ENCODE measurements at places on chromosomes 3 and 15.

DNA sequence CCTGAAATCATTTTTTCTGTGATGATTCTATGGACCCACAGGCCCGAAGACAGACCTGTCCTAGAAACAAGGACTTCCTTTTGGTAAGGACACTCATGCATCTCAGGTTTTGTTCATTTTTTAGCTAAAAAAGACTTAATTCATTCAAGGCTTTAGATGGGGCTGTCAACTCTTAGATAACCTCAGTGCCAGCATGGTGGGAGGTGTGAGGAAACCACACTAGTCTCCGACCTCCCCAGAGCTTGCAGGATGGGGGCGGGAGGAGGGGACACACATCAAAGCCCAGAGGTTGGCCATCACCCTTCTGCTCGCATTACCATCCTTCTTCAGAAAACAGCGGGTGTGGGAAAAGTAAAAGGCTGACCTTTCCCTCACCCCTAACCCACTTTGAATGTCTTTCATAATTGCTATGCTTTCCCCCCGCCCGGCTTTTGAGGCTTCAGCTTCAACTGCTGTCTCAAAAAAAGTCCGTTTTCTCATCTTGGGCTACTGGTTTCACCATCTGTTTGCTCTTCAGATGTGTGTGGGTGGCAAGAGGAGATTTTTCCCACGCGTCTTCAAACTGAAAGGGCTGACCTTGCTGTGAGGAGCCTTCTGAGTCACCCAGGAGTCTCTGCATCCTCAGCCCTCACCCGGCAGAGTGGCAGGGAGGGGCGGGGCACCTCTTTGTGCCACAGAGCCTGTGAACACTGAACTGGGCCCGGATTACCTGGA, 27.6 kb upstream of the CXCR6 start:
- no peak for DNase-seq

DNA sequence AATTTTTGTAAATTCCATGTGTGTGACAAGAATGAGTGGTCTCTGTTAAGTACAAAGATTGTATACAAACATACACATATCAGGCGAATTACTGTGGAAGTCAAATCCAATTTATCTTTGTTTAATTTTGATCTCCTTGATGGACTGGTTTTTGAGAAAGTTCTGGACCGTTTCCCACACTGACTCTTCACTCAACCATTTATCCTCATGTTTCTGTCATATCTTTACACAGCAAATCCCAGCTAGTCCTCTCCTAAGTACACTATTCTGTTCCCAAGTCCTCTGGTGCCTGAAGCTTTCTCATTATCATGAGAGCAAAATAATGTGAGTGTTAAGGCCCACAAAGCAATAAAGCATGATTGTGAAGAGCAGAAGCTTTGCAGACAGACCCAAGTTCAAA, 189.9 kb downstream of the WNT5A start:
- no peak for DNase-seq

DNA sequence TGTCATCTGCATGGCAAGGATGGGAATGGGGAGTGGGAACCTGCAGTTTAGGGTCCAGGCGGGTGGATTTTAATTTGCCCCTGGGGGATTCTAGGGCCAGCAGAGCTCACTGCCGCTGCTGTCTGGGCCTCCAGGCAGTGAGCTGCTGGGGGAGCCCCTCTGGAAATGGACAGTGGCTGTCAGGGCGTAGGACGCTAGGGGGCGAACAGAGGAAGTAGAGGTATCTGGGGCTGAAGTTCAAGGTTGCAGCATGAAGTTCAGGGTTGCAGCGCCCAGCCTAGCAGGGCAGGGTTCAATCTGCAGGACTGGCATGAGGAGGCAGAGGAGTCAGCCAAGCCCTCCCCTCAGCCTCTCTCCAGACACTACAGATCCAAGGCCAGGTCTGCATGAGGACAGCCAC, 49.5 kb downstream of the APBA2 start:
- no peak for DNase-seq

GRCh38 chr15:45635191-45635638, 386 bp downstream of the SQOR start:
- peak; percentile 66 for DNase-seq

DNA sequence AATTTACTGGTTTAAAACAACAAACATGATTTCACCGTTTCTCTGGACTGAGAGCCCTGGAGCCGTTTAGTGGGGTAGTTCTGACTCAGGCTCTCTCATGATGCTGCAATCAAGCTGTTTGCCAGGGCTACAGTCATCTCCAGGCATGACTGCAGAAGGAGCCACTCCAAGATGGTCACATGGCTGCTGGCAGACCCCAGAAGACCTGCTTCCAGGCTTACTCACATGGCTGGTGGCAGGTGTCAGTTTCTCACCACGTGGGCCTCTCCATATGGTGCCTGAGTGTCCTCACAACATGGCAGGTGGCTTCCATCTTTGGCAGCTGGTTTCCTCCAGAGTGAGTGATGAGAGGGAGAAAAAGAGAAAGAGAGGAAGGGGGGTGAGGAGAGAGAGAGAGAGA, 378.3 kb upstream of the RGMA start:
- DNase-seq: no peak

DNA sequence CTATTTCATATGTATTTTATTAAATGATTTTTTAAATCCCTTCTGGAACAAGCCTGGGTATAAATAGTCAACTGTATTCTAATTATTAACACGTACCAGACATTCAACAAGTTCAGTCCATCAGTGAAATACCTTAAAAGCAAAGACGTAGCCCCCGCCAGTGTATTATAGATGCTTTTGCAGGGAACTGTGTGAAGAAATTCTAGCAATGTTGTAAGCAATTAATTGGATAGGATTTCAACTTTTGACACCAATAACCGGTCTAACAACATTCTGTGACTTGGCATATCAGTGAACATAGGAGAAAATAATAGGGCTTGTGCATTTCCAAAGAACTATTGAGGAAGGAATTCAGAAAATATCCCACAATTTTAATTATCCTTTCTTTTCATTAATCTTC, 67.2 kb upstream of the TGFBR2 start:
- no peak for DNase-seq

GRCh38 chr3:58004973-58005372, 3.2 kb upstream of the FLNB start:
- DNase-seq: no peak

GRCh38 chr3:172063456-172064432, 24.4 kb downstream of the FNDC3B start:
- no peak for DNase-seq

DNA sequence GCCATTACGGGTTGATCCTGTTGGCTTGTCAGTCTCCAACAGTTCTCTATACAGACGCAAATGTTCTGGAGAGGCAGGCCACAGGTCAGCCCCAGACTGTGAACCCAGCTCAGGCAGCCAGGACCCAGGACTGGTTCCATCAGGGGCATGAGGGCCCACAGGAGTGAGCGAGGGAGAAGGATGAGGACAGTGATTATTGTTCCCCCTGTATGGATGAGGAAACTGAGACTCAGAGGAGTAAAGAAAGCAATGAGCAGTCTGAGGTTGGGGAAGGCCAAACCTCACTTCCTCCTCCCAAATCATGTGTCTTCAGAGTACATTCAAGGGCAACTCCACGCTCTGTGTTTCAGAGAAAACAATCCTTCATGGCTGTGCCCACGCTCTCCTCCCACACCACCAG, 121.9 kb downstream of the RPLP1 start:
- DNase-seq: no peak

DNA sequence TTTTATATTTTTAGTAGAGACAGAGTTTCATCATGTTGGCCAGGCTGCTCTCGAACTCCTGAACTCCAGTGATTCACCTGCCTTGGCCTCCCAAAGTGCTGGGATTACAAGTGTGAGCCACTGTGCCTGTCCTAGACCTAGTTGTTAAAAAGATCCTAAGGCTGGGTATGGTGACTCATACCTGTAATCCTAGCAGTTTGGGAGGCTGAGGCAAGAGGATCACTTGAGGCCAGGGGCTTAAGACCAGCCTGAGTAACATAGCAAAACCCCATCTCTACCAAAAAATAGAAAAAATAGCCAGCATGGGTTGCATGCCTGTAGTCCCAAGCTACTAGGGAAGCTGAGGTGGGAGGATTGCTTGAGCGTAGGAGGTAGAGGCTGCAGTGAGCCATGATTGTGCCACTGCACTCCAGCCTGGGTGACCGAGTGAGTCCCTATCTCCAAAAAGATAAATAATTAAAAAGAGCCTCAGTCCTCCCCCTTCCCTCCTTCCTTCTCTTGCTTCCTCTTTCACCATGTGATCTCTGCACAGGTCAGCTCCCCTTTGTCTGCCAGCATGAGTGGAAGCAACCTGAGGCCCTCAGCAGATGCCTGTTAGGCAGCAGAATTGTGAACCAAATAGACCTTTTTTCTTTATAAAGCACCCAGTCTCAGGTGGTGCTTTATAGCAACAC, 9.8 kb upstream of the FNDC3B start:
- no peak for DNase-seq

- no peak for DNase-seq
Observed at GRCh38 chr3:21041621-21042020, 709.4 kb downstream of the ZNF385D start.

- no peak for DNase-seq
Observed at GRCh38 chr15:64355348-64355943, 527 bp downstream of the CSNK1G1 start.

DNA sequence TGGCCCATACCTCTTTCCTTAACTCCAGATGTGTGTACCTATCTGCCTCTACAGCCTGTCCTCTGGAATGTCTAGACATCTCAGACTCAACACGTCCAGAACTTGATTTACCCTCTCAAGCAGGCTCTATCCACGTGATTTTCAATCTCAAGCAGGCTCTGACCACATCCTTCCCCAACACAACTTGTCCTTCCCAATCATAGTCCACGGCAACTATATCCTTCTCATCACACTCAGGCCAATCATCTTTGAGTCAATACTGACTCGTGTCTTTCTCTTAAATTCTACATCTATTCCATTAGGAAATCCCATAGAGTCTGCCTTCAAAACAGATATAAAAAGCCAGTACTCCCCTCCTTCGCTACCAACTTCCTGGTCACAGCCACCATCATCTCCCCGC, 70.4 kb downstream of the FOXP1 start:
- no peak for DNase-seq

DNA sequence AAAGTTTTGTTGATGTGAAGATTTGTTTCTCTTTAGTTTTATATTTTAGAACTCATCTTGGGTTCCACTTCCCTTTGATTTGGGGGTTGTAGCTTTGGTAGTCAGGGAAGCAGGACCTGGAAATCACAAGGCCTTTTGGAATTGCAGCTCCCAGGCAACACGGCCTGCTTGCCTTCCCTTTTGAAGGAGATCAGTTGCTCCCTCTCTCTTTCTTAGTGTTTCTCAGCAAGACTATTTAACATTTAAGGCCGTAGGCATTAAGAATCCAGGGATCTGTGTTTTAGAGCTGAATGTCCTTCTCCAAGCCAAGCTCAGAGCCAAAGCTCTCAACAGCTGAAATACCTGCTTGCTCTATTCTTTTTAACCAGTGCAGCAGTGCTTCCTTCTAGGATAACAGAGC, 310.3 kb downstream of the PTPRG start:
- no peak for DNase-seq

- no peak for DNase-seq
Observed at GRCh38 chr15:52699457-52699856, 20.3 kb upstream of the ATOSA start.

DNA sequence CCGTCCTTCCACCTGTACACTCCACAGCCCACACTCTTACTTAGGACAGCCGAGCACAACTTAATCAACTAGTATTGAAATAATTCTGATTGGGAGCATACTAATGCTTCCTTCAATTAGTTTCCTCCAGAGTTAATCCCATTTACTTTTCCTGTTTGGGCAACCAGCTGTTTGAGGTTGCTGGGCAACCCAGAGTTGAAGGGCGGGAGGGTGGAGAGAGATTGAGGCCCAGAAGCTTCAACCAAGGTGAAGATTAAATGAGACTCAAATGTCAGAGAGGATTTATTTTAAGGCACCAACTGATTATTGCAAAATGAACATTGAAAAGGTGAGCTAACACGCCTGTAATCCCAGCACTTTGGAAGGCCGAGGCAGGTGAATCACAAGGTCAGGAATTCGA, 428.5 kb upstream of the SEMA6D start:
- no peak for DNase-seq
